ENCODE measurements at places on chromosomes 2 and 18.
A peak's percentile ranks its signal among the peaks of the same experiment; 100 is the strongest.

DNA sequence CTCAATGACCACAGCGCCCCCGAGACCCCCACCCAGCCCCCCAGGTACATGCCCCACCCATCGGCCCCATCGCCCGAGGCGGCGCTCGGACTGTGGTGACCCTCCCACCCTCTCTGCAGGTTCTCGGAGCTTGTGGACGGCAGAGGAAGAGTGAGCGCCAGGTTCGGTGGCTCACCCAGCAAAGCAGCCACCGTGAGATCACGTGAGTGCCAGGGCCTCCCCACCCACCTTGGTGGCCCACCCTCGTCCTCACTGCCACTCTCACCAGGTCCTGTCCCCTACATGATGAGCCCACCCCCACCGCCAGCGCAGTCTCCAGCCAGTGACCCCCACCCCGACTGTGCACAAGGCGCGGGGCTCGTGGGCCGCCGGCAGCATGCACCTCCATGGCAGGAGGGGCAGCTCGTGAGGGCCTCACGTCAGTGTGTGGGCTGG lies 30.4 kb downstream of the MTERF4 start:
- DNase-seq, result no peak

- no peak for DNase-seq
Observed at GRCh38 chr2:126802316-126802715, 96.4 kb upstream of the TEX51 start.

DNA sequence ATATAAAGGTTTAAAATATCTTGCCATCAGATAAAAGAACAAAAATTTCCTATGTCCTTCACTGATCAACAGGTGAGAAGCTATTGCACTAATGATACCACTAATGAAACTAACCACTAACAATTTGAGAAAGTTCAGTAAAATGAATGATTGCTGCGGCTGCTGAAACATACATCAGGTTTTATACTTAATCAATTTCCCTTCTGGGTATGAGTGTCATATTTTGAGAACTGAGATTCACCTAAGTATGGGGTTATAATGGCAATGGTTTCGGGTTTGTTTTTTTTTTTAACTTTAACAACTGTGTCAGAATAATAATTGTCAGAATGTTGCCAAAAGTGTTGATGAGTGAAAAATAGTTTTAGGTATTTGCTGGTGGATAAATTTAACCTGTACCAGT lies 151.3 kb upstream of the SLC39A10 start:
- DNase-seq, result no peak

GRCh38 chr2:120469426-120469825 lies 123.5 kb downstream of the INHBB start:
- DNase-seq, result no peak

DNA sequence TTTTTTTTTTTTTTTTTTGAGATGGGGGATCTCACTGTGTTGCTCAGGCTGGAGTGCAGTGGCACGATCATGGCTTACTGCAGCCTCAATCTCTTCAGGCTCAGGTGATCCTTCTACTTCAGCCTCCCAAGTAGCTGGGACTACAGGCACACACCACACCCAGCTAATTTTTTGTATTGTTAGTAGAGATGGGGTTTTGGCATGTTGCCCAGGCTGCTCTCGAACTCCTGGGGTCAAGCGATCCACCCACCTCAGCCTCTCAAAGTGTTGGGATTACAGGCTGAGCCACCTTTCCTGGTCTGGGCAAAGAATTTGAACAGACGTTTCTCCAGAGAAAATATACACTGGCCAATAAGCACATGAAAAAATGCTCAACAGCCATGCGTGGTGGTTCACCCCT lies 2.9 kb upstream of the SNRNP200 start:
- no peak for DNase-seq

- no peak for DNase-seq
Observed at GRCh38 chr2:205752924-205753323, 70.6 kb downstream of the NRP2 start.

GRCh38 chr18:25140124-25140961 lies 211.6 kb downstream of the ZNF521 start:
- DNase-seq, result no peak

- peak; percentile 44 for DNase-seq
Observed at GRCh38 chr2:110106642-110107041, 9.0 kb downstream of the MALL start.

GRCh38 chr18:23498877-23499276 lies 4.4 kb upstream of the RMC1 start:
- DNase-seq, result no peak

DNA sequence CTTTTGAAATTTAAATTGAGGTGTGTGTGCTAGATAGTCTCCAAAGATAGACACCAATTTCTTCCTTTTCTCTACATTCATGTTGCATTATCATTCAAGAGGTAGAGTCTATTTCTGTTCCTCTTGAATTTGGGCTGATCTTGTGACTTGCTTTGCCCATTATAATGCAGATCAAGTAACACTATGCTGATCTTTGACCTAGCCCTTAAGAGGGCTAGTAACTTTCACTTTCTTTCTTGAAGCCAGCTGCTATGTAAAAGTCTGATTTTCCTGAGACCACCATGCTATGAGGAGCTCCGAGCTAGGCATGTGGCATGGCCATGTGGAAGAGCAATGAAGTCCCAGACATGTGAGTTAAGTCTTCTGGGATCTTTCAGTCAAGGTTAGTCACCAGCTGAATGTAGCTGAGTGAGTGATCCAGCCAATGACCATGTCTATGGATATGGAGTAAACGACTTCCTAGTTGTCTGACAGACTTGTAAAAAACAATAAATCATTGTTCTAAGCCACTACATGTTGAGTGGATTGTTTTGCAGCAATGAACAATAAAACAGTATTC lies 189.4 kb upstream of the CWC22 start:
- DNase-seq, result no peak

GRCh38 chr2:148813603-148814065 lies 61.4 kb upstream of the KIF5C start:
- no peak for DNase-seq

- DNase-seq, result no peak
Observed at GRCh38 chr18:2823966-2824365, 22.8 kb upstream of the EMILIN2 start.

- no peak for DNase-seq
Observed at GRCh38 chr2:9222239-9222892, 15.8 kb downstream of the ASAP2 start.

DNA sequence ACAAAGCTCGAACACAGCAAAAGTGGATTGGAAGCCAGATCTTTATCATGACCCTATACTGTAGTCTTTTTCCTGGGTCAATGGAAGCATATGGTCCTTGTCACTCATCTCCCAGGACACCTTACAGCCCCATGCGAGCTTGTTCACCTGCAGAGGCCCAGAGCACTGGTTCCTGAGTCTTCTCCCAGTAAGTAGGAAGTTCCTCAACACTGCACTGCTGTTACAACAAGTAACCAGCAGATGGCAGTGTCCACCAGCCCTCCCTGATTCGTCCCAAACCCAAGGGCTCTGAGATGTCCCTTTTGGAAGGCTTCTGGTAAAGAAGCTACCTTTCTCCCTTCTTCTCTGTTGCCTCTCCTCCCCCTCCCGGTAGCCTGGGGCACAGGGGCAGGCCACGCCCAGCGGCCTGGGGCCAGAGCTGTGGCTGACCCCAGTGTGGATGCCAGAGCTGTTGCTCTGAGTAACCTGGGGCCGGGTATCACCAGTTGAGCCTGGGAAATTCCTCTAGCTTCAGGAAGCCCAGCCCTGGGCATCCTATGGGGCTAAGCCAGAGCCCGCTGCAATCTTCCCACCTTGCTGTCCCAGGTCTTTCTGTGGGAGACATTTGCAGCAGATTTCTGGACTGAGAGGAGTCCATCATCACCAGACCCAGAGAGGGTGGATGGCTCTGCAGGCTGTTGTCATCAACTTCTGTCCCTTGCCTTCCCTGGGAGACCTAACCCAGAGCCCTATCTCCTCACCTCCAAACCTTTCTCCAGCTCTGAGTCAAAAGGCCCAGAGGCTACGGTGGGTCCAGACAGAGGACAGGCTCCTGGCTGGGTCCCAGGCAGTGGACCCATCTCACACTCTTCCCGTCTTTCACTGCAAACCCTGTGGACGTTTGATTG lies 5.3 kb upstream of the GDF7 start:
- no peak for DNase-seq

GRCh38 chr2:170984079-170984478 lies 55.0 kb downstream of the GORASP2 start:
- DNase-seq, result no peak

- peak; percentile 26 for DNase-seq
Observed at GRCh38 chr2:202965810-202966460, 48.7 kb upstream of the NBEAL1 start.

DNA sequence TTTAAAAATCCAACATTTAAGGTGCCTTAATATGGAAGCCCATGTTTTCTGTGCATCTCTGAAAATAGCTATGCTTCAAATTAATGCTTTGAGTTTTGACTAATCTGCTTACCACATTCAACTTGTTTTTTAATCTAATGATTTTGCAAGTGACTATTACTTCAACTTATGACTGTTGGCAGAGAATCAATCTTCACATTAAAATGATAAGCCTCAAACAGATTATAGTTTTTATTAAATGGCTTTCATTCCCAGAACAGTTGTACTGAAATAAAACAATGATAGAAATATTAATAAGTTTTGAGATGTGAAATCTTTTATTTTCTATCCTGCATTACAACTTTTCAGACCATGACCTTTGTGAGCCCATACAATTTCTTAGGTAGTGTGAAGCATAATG lies 347.5 kb downstream of the ZNF804A start:
- no peak for DNase-seq

DNA sequence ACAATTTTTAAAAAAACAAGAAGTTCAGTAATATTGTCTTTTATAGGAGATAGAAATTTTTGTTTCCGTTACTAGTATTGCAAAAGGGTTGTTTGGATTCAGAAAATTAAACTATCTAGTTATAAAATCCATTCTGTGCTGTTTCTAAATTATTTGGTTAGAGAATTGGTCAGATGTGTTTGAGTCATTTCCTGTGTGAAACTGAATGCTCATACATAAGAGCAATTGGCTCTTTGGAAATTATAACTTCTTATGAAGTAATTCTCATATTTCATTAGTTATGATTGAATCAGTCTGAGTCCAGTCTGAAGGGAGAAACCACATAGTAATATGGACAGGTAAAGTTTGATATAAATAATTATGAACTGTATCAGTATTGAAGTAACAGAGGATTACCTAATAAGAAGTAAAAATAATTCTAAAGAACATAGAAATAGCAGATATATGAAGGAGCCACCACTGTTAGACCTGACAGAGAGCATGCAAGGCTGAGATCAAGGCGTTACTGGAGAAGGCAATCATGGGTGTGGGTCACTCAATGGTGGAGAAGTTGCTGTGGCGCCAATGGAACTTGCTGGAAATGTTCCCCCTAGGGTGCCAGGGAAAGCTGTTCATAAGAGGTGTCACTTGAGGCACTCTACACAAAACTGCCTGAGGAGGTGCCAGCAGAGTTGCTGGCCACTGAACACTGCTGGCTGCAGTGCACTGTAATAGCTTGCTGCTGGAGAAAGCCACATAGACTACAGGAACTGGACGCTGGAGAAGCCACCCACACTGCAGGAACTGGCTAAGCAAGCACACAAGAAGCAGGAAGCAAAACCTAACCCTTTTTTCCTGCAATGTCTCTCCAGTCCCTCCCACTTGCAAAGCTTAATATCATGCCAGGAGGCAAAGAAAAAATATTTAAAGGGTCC lies 18.0 kb upstream of the FAP start:
- DNase-seq, result no peak

- no peak for DNase-seq
Observed at GRCh38 chr2:103265521-103265920, 503.7 kb downstream of the TMEM182 start.

DNA sequence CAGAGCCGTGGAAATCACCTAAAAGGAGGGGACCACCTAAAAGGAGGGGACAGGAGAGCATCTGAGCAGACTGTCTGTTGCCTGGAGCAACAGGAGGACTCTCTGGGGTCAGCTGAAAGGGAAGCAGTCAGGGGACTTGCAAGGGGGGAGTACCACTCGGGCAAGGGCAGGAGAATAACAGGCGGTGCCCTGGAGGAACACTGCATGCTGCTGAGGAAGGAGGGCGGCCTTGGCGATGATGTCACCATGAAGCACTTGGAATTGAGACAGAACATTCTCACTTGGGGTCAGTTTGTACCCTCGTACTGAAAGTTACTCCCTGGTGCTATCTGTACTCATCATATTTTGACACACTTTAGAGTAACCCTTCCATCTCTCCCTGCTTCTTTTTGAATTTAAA lies 18.4 kb downstream of the SIX3 start:
- no peak for DNase-seq

GRCh38 chr18:60935041-60935910 lies 398.0 kb upstream of the CDH20 start:
- DNase-seq, result no peak

DNA sequence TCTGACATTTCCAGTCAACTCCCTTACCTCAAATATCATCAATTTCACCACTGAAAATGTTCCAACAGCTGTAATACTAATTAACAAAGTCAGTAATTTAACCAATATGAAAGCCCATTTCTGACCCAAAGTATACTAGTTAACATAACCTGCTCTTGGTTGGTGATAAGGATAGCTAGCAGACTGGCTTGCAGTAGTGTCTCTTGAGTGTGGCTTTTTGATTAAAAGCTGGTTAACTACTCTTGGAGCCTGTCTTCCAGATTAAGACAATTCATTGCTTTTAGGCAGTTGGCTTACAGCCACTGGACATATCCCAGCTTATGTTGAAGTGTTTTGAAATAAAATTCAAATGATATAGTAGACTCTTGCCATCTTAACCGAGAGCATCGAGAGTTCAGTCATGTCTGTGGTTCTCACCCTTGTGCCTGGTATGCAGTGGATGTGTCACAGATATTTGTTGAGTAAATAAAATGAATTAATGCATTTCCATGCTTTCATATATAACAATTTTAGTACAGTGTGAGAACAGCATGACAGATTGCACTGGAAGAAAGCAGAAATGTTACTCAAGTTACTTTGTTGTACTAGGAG lies 158.1 kb downstream of the TANC1 start:
- peak; percentile 55 for DNase-seq

DNA sequence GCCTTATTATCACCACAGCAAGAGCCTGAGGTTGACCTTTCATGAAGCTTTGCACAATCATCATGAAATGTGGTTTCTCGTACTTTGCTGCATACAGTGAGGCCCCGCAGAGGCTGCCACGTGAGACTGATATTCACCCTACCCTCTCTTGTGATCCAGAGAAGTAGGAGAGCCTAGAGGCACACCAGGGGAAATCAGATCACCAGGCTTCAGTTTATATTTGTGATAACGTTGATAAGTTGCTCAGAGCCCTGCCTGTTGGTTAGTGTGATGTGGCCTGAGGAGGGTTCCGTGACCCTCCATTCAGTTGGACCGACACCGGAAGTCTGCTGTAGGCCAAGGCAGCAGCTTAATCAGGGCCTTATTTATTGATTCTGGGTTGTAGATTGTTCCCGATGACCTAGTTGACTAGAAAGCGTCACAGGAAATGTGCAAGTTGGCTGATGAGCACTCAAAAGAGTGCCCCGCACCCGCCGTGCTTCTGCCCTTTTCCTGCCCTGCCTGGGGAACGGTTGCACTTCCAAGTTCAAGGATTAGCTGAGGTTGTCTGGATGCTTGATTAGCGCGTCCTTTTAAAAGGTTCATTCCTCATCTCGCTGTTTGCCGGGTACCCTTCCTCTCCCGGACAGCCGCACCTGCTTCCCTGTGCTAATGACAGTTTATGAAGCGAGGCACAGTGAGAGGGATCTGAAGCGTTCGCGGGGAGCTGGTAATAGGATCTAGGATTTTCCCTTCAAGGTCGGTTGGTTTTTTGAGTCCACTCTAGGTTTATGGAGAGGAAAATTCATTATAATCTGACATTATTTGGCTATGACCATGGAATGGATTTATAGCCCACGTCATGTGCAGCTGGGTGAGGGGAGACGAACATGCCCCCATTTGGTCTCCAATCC lies 146.4 kb downstream of the SH3RF3 start:
- DNase-seq, result no peak

- DNase-seq, result no peak
Observed at GRCh38 chr2:33144243-33144642, 197.5 kb downstream of the LTBP1 start.

Measured in skeletal muscle cell (primary cell).